ENCODE measurements at places on chromosomes 12 and 14.

GRCh38 chr14:29755311-29756018 lies 172.2 kb downstream of the PRKD1 start:
- DNase-seq, result no peak

GRCh38 chr14:64513271-64513670 lies 8.7 kb downstream of the ZBTB1 start:
- no peak for DNase-seq

DNA sequence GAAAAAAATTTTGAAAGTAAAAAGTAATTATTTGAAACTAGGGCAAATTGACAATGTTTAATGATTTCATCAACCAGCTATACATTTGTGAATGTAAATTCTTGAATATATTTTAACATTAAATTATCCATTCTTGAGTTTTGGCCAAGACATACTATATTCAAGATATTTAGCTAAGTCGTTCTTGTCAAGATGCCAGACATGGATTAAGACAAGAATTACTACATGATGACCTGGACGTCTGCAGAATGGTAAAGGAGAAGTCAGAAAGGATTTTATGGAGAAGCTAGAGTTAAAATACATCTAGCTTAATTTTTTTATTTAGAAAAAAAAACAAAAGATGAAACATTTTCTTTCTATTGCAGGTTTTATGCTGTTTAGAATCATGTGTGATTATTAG lies 255.8 kb downstream of the TMTC2 start:
- DNase-seq, result no peak

- no peak for DNase-seq
Observed at GRCh38 chr14:75197338-75197737, 20.9 kb upstream of the TMED10 start.

GRCh38 chr14:72638021-72638420 lies 255.9 kb downstream of the DPF3 start:
- no peak for DNase-seq

- DNase-seq, result no peak
Observed at GRCh38 chr14:51202914-51203665, 37.0 kb upstream of the TMX1 start.

DNA sequence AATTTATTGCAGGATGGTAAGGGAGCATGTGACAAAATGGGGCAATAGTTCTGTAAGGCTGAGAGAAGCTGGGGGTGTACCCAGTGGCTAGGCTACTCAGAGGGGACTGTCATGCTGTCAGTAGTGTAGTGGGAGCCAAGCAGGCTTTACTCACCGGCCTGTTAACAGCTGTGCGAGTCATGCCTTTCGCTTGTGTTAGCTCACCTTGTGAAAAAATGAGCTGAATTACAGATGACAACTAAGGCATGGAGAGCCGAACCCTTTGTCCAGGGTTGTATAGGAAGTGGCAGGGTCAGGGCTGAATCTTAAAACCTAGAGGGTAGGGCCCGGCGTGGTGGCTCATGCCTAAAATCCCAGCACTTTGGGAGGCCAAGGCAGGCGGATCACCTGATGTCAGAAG lies 37.9 kb downstream of the SH2B3 start:
- peak; percentile 61 for DNase-seq

- DNase-seq, result no peak
Observed at GRCh38 chr12:55957106-55957859, 8.6 kb downstream of the PMEL start.

- DNase-seq, result no peak
Observed at GRCh38 chr14:71754422-71755095, 177.7 kb upstream of the RGS6 start.

- no peak for DNase-seq
Observed at GRCh38 chr12:62717643-62718042, 217.3 kb downstream of the PPM1H start.

- DNase-seq, result no peak
Observed at GRCh38 chr12:63889721-63890509, 45.4 kb downstream of the SRGAP1 start.

GRCh38 chr12:81330480-81330879 lies 252.6 kb downstream of the ACSS3 start:
- no peak for DNase-seq

- no peak for DNase-seq
Observed at GRCh38 chr12:71999795-72000194, 61.1 kb downstream of the TPH2 start.

DNA sequence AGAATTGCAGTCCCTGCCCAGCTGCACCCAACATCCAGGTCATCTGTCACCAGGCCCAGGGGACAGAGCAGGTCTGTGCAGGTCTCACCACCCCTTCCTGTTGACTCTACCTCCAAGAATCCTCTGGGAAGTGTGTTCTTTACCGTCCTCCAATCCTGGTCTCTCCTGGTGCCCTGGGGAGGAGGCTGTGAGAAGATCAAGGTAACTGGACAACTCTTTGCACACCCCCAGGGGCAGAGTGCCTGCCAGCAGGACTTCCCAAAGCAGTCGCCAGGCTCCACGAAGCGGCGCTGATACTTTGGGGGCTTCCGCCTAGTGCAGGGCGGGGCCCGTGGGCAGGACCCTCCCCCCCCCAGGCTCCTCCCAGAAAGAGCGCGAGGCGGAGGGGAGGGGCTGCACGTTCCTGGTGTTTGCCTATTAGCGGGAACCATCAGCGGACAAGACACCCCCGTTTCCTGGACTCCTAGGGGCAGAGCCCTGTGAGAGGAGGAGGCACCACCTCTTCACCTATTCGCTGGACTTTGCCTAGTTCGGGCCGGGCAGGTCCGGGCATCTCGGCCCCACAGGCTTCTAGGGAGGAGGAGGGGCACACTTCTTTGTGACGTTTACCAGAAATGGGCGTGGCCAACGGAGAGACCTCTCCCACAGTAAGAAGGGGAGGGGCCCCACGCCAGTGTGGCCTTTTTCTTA lies 918.0 kb downstream of the AACS start:
- peak; percentile 74 for DNase-seq

DNA sequence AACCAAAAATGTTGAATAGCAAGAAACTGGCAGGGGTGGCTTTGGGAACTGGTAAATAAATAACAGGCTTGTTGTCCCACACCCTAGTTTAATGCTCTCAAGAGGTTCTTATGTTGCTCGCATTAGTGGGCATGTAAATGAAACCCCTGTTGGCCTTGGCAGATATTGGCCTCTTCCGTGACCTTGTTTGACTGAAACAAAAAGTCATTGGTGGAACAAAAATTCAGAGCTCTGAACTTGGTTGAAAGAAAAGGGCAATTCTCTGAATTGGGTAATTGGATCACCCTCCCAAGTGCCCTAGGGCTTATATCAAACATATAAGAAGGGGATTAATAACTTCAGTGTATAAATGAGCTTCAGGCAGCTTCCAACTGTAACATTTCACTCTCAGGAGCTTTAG lies 426.2 kb downstream of the ZFP36L1 start:
- no peak for DNase-seq

DNA sequence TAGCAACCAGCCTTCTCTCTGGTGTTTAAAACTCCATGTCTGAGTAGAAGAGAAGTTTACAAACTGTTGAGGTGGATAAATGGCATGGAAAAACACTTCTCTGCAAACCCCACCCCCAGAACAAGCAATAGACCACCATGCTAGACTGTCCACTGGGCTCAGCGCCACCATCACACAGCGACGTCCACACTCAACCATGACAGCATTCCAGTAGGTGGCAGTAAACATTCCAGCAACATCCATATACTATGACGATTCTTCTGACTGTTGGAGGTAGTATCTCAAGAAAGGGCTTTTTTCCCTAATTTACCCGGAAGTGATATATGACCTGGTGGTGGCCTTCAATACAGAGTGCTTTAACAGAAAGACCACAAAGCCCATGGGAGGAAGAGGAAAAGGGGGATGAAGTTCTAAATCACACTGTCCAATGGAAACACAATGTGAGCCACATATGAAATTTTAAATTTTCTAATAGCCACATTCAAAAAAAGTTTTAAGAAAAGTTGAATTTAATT lies 152.2 kb downstream of the SLC15A4 start:
- no peak for DNase-seq

- no peak for DNase-seq
Observed at GRCh38 chr12:70551731-70552130, 85.5 kb downstream of the PTPRB start.

- no peak for DNase-seq
Observed at GRCh38 chr12:80419644-80420043, 24.4 kb upstream of the PTPRQ start.

- no peak for DNase-seq
Observed at GRCh38 chr12:52146822-52147366, 44.9 kb downstream of the KRT80 start.

GRCh38 chr14:52640137-52640536 lies 55.2 kb downstream of the ERO1A start:
- no peak for DNase-seq

DNA sequence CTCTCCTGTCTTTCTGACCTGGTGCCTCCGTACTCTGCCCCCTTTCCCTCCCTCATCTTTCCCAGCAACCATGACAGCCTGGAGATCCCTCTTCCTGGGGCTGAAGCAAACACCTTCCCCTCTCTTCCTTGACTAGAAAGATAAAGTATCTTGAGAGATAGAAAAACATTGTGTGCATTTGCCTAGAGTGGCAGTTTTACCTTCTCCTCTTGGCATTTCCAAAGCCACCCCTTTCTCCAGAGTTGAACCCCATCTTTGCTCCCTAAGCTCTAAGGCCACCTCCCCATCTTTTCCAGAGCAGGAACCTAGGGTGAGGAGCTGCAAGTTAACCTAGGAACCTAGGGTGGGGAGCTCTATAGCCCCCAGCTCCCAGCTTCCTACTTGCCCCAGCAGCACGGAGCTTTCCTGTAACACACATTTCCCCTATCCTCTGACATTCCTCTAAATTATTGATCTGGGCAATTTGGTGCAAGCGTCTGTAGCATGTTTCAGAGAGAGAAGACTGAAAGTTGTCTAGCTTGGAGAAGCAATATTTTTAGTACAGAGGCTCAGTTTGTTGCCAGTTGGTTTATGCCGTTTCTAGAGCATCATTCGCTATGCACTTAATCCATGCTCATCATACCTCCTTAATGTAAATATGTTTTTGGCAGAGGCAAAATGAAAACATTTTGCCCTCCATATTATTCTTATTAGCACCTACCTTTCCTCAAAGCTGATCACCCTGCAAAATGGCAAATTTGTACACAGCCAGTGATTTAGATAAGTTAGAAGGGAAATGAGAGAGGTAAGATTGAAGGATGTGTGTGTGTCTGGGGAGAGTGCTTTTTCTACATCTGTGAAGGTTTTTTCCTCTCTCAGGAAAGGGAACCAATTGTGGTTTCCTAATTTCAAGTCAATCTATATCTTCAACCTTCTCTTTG lies 5.4 kb upstream of the TBX3 start:
- DNase-seq, result no peak

- no peak for DNase-seq
Observed at GRCh38 chr14:29529418-29529817, 398.2 kb downstream of the PRKD1 start.

- no peak for DNase-seq
Observed at GRCh38 chr12:29145372-29146170, 3.5 kb upstream of the FAR2 start.

DNA sequence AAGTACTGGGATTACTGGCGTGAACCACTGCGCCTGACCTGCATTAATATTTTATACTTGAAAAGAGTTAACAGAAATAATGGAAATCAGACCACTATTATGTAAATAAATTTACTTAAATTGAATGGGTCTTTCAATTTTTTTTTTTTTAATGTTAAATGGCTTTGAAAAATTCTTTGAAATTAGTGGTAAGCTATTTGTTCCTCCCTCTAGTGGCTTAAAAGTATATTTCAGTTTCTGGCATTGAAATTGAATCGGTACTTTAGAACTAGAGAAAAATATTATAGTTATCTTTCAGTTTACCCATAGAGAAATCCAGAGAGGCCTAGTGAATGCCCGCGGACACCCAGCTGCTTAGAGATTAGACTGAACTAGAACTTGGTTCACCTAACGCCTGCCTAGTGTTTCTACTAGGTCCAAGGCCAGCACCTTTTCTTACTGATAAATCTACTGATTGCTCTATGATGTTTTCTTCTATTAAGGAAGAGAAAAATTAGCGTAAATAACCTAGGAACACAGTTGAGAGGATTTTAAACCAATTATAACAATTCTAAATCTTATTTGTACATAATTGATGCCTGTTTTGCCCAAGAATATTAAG lies 106.5 kb downstream of the EML1 start:
- DNase-seq, result no peak

DNA sequence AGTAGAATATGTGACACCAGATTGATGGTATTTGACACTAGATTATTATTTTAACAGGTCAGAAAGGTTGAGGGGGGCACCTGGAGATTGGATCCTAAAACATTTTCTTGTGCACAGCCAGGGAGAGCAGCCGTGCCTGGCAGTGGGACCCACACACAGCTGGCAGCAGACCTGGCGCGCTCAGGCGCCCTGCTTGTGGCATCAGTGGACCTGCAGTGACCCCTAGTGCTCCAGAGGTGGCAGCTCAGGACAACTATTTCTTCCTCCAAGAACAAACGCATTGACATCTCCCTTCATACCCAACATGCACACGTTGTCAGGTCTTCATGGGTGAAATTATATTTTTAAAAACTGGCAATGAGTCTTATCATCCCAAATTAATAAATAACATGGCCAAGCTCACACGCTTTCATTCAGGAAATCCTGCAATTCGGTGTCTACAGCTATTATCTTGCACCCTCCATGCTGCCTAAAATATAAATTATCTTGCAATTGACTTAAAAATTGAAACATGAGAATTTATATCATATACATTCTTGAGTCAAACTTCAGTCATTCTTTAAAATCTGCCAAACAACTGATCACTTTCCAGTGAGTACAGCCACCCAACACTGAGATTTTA lies 7.7 kb upstream of the TMEM132D start:
- DNase-seq, result no peak

GRCh38 chr14:99884834-99885648 lies 91.8 kb downstream of the EML1 start:
- DNase-seq, result peak; percentile 70

- no peak for DNase-seq
Observed at GRCh38 chr14:75510547-75510946, 11.7 kb upstream of the BATF start.

DNA sequence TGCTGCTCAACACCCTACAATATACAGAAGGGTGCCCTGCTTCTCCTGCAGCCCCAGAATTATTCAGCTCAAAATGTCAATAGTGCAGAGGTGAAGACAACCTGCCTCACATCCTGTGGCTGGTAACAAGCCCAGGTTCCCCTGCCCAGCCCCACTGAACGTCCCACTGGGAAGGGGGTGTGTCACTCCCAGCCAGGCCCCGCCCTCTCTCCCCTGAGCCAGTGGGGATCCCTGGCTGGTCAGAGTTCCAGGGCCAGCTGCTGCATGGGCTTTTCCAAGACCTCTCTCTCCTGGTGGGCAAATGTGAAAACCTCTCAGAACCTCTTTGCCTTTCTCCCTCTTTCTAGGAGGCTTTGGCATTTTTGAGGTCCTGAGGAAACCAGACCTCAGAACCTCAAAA lies 13.7 kb upstream of the LHX5 start:
- no peak for DNase-seq

All from sigmoid colon (tissue), 7 donors.